ENCODE measurements at places on chromosomes 6 and 20.

DNA sequence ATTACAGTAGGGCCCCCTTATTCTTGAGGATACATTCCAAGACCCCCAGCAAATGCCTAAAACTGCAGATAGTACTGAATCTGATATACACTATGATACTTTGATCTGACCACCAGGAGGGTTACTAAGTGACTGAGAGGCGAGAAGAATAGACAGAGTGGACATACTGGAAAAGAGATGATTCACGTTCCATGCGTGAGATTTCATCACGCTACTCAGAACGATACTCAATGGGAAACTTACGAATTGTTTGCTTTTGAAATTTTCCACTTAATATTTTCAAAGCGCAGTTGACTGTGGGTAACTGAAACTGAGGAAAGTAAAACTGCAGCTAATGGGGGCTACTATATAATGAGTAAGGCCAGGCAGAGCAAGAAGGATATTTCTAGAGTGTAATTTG is 60.8 kb downstream of the STX11 start:
- DNase-seq, result no peak

GRCh38 chr6:71199736-71200135 is 88.9 kb upstream of the OGFRL1 start:
- DNase-seq, result no peak

- no peak for DNase-seq
These were observed 49.0 kb downstream of the PPP1R14C start for GRCh38 chr6:150191809-150192208.

DNA sequence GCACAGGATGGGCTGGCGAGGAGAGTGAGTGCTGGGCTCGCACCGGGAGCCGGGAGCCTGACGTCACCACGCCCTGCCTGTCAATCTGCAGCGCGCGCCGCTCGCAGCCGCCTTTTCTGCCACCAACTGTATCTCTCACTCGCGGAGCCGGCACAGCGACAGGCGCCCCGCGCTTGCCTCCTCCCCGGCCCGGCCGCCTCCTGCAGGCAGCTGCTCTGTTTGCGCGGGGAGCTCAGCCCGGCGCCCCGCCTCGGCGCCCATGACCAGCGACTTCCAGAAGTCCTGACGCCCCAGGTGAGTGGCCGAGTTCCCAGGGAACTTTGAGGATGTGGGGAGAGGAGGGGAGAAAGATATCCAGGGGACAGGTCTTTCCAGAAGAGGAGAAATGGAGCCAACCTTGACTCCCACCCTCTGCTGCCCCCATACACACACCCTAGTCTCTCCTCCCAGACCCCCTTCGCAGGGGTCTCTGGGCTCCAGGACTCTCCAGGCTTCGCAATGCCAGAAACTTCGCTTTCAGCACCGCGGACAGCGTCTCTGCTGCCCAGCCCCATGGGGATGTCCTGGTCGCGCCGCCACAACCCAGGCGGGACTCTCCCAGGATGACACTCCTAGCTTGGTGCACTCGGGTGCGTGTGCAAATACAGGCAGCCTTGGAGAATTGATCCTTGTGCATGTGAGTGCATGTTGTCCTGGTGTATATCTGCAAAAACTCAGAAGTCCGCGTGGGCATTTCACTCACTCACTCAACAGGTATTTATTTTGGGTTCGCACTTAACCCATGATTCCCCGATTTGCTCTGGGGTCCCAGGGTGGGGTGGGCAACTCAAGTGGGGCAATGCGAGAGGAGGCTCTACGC is at the start of gene GPR6:
Gene GPR6, plus strand, starts transcription at position 138 of the 859 bp plus-strand sequence. CDS start 802 bp downstream, outside the sequence.
- DNase-seq, result peak; percentile 78

- no peak for DNase-seq
These were observed 48.2 kb upstream of the ADTRP start for GRCh38 chr6:11826779-11827178.

DNA sequence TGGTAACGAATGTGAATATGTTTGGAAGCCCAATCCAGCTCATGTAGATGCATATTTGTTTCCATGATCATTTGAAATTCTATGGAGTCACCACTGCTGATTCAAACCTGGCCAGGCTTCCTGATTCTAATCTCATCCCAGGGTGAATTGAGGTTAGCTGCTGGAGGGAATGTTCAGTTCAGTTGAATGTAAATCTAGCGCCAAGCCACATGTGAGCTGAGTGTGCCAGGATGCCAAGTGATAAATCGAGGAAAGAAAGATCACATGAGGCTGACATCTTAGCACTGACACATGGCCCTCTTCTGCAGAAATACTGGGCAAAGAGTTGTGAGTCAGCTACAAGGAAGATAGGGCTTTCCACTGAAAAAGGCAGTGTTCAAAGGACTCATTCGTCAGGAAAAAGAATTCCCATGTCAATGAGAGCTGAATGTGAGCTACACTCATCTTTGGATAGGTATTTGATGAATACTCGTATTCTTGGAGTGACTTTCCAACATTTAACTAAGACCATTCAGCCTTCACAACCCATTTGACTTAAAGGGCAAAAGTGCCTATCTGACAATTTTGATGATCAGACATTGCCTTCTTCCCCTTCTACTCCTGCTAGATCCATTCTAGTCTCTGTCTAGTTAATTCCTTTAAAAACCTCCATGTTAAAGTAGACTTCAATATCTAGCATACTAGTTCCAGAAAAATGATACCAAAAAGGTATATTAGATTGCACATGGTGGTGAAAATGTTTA is 172.1 kb downstream of the MTFR2 start:
- DNase-seq, result no peak

DNA sequence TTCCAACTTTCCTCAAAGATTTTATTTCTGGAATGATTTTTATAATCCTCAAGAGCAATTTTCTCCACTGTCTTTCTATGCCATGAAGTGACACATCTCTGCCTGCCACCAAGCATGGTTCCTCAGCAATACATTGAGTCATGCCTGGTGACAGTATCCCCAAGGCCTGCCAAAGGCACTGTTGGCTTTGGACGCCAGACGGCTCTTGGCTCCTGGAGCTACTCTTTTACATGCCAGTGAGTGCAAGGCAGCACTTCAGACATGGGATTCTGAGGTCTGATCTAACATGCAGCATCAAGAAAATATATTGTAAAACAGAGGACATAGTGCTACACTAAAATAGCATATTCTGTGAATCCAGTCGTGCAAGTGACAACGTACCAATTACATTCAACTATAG is 20.1 kb upstream of the PLEKHG1 start:
- no peak for DNase-seq

DNA sequence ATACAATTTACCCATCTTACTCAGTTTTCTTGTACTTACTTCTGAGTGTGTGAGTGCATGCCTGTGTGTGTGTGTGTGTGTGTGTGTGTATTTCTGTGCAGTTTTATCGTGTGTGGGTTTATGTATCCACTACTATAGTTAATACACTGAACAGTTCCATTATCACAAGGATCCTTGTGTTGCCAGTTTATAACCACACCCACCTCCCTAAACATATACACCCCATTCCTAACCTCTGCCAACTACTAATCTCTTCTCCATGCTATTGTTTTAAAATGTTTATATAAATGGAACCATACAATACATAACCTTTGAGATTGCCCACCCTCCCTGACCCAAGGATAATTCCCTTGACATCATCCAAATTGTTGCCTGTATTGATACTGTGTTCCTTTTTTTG is 18.7 kb downstream of the POFUT1 start:
- no peak for DNase-seq

DNA sequence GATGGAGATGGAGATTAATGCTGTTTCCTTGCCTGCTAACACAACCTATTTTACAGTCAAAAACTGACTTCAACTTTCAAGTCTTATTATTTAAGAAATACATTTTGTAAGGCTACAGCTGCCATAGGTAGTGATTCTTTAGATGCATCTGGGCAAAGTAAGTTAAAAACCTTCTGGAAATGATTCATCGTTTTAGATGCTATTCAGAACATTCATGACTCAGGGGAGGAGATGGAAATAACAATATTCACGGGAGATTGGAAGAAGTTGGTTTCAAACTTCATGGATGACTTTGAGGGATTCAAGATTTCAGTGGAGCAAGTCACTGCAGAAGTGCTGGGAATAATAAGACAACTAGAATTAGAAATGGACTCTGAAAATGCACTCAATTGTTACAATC is 174.9 kb upstream of the GGTLC1 start:
- no peak for DNase-seq

- DNase-seq, result no peak
These were observed 75.8 kb downstream of the CDH22 start for GRCh38 chr20:46232539-46232938.

GRCh38 chr6:69867639-69867976 is 1.3 kb downstream of the COL19A1 start:
- DNase-seq, result no peak

- DNase-seq, result no peak
These were observed 125.7 kb upstream of the MTHFD1L start for GRCh38 chr6:150739711-150740349.

- no peak for DNase-seq
These were observed 17.9 kb downstream of the SLC2A12 start for GRCh38 chr6:134034478-134034877.

DNA sequence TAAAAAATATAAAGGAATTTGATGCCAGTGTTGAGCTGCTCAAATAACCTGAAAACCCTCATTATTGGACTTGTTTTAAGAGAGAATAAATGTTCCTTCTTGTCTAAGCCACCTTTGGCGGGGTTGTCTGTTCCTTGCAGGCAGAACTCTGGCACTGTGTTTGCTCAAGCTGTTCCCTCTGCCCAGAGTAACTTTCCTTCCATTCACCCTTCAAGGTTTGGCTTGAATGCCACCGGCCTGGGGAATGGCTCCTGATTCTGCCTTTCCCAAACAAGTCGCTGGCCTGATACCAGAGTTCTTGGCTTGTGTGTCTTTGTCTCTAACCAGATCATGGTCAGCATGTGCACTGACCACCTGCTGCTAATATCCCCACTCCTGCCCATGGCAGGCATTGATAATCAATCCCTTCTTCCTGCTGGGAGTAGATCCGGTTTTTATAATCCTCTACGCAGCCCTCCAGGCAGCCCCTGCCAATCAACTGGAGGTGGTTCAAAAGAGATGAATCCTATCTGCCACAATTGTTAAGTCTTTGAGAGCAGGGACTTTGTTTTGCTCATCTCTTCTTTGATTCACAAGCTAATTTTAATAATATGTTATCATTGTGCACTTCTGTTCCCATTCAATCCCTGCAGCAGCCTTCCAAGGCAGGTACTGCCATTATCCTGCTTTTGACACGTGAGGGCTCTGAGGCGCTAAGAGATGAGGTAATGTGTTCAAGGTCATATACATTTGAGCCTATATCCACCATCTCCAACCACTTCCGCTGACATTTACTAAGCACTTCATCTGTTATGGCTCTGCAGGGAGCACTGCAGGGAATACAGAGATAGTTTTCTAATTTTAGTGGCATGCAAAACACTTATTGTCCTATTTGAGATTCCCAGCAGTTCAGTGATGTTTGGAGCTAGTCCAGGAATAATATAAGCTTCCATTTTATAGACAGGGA is 3.1 kb upstream of the CCM2L start:
- no peak for DNase-seq

DNA sequence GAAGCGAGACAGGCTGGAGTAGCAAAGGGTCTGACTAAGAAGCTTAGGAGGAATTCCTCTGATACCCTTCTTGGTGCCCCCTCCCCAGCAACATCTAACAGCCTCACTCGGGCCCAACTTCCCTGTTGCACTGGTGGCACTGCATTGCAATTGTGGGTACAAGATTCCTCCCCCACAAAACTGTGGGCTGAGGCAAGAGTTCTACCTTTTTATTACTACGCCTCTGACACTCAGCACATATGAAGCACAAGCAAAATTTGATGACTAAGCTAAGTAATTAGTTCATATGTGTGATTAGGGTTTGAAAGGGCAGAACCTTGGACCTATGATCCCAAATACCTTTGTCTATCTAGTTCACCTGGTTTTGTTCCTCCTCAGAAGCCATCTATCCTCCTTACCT is 83.5 kb downstream of the ZHX3 start:
- no peak for DNase-seq

GRCh38 chr6:157898169-157898568 is 75.1 kb downstream of the SNX9 start:
- no peak for DNase-seq

- no peak for DNase-seq
These were observed 99.0 kb upstream of the GMDS start for GRCh38 chr6:2344319-2344905.

DNA sequence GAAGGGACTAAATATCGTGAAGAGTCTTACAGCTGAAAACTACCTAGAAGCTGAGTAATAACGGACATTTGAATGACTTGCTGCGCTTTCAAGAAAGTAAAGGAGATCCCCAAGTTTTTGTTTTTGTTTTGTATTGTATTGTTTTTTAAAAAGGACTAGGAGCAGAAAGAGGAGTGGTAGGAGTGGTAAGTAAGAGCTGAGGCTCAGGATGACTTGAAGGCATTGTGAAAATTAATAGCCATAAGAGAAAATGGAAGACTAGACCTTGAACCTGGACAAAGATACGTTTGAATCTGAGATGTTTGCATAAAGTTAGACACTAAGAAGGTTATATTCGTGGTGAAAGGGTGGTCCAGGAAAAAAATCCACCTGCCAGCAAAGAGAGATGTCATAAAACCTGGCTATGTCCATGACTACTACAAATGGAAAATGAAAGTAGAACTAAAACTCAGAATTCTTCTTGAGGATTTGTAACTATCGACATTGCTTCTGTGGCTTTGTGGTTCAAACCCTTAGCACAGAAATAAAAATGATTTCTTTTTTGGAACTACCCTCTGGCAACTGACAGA is 824.8 kb upstream of the FLRT3 start:
- peak; percentile 10 for DNase-seq

DNA sequence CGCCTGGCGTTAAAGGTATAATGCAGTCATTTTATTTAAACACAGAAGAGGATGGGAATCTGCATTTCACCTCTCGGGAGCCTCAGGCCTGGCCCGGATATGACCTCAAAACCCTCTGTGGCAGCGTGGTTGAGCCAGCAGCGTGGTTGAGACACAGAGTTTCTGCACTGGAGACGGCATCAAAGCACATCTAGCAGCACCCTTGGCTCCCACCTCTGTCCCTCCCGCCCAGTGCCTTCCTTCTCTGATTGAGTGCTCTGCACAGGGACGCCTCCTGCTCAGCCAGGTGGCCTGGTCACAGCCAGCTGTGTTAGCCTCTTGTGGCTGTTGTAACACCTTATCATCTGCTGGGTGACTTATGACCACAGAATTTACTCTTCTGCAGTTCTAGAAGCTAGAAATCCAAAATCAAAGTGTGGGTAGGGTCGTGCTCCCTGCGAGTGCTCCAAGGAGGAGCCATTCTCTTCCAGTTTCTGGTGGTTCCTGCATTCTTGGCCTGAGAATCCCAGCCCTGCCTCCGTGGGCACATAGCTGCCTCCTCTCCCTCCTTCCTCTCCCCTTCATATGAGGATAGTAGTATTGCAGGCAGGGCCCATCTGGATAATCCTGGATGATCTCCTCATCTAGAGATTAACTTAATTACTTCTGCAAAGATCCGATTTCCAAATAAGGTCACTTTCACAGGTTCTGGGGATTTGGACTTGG is 156.7 kb downstream of the SYCP2 start:
- DNase-seq, result peak; percentile 13

DNA sequence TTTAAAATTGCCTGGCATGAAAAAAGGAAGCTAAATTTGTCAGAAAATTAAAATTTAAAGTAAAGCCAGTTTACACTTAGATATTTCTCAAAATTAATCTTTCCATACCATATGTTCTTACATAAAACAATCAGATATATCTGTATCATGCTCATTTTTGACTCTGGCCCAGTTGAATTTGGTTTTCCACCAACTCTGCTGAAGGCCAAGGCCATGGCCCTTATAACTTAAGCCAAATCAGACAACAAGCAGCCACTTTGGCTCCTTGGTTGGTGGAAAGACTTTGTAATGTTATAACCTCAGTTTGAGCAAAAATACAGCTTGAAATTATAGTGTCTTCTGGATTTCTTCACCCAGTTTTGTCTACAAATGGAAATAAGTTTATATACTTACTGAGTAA is 97.3 kb downstream of the CENPW start:
- no peak for DNase-seq

- DNase-seq, result no peak
These were observed 115.2 kb downstream of the BMP2 start for GRCh38 chr20:6882561-6883291.
